Activated T-cell treated with anti-CD3 and anti-CD28 coated beads, Interleukin-2, amount 50 U/mL, for 24 hours (primary cell): ENCODE measurements at places on chromosomes 7 and 10.

GRCh38 chr7:32574626-32575025 is 79.3 kb downstream of the AVL9 start:
- DNase-seq, result no peak

GRCh38 chr7:1727812-1728570 is 57.9 kb downstream of the ELFN1 start:
- no peak for DNase-seq

DNA sequence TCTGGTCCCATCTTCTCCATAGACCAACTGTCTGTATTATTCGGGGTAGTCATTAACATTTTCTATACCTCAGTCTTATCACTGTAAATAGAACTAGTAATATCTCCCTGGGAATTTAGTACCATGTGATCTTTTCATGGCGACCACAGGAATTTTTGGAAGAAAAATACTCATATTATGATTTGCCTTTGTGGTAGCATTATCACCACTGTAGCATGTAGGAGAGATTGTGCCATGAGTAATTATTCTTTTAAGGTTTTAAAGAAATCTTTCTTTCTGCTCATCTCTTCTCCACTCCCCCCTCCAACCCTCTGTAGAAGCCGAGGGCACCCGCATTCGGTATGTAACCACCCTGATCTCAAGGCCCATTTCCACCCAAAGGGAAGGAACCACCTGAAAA is 25.0 kb downstream of the ZNF365 start:
- DNase-seq, result no peak

- DNase-seq, result no peak
These were observed 76.9 kb downstream of the UBE2H start for GRCh38 chr7:129875745-129876411.

GRCh38 chr10:68155615-68156210 is 46.4 kb downstream of the MYPN start:
- no peak for DNase-seq
